Glomerular endothelial cell (primary cell): ENCODE measurements at places on chromosomes 11 and 22. TPM values are rescaled to one million over a fixed set of nuclear protein-coding genes. Genes with fewer than 3 reads are reported as not detected.

The KRTAP5-11 gene
- not detected in 2 replicates for total RNA-seq

The GSTT2B gene
- 3.0 and 20.1 TPM in 2 replicates for total RNA-seq

The DEPDC7 gene
- total RNA-seq = 0.99 and 2.0 TPM in 2 replicates

The GLYAT gene
- total RNA-seq = not detected in 2 replicates

The TREH gene
- not detected in 2 replicates for total RNA-seq

The BCO2 gene
- 1.3 and 1.9 TPM in 2 replicates for total RNA-seq

The UPK3A gene
- not detected in 2 replicates for total RNA-seq

The POTEH gene
- total RNA-seq = not detected in 2 replicates

The SEZ6L gene
- total RNA-seq = not detected in 2 replicates

The ASCC2 gene
- 40.3 and 57.2 TPM in 2 replicates for total RNA-seq
